Stimulated activated CD8-positive, alpha-beta memory T cell treated with anti-CD3 and anti-CD28 coated beads, Interleukin-15, amount 100 ng/mL, for 24 hours (primary cell): ENCODE measurements at places on chromosomes 6 and 20.

- DNase-seq, result no peak
Observed at GRCh38 chr6:2478200-2478599, 232.8 kb upstream of the GMDS start.

DNA sequence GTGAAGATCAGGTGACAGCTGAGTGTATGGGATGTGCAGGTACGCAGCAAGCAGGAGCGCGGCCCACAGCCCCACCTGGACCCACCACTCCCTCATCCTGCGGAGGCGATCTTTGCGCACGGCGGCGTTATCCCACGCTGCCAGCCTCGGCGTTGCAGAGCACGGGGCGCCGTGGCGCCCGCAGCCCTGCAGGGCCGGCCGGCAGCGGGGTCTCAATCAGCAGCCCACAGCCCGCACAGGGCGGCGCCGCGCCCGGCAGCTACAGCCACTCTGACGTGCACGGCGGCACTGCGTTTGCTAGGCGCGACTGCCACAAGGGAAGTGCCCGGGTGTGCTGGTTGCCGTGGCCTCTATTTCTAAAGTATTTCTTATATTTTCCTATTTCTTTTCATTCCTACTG lies 46.9 kb downstream of the LAMA2 start:
- no peak for DNase-seq

DNA sequence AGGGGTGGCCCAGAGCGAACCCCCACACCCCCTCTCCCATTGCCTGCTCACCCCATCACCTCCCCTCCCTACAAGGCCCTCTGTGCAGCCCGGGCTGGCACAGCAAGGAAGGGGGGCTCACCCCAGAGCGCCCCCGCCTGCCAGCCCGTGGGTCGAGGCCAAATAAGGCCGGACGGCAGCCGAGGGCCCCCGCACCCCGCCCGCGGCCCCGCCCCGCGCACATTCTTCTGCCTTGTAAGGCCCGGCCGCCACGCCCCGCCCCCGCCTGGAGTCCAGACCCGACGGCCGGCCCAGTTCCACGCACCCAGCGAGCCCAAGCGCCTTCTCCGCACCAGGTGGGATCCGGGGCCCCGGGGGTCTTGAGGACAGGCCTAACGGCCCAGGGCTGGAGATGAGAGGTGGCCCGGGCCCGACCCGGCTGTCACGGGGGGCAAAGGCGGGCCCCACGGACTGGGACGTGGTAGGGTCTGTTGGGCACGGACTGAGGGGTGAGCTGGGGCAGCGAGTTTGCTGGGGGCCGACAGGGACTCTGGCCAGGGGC lies at the start of gene MYL9:
Gene MYL9, plus strand, starts transcription at position 293 of the 541 bp plus-strand sequence. CDS start 3,366 bp downstream, outside the sequence.
- no peak for DNase-seq

DNA sequence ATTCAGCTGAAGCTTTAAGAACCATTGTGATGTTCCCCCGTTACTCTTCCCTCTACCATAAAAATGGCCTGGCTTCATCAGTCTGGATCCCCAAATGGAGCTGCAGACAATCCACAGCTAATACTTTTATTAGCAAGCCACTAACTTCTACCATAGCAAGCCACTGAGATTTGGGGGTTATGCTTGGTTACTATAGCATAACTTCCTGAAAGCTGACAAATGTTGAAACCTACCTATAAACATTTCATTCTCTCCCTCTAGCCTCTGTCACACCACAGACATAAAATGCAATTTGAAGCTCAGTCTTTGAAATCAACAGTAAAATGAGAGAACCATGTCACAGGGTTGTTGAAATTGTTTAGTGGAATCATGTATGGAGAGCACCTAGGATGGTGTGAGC lies 3.0 kb upstream of the HTR1E start:
- no peak for DNase-seq

DNA sequence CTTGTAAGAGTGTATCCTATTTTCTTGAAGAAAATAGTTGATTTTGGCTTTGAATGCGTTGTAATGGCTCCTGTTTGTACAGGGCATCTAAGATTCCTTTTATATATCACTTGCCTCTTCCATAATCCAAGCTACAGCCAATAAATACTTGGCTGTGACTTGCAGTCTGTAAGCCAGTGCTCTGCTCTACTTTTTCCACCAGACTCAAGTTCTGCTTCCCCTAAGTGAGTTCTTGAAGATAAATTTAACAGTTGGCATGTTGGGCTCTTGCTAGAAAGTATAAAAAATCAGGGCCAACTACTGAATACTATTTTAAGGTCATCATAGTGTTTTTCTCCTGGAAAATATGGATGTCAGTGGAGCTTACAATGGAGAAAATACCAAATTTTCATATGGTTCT lies 36.5 kb upstream of the SCGN start:
- no peak for DNase-seq

DNA sequence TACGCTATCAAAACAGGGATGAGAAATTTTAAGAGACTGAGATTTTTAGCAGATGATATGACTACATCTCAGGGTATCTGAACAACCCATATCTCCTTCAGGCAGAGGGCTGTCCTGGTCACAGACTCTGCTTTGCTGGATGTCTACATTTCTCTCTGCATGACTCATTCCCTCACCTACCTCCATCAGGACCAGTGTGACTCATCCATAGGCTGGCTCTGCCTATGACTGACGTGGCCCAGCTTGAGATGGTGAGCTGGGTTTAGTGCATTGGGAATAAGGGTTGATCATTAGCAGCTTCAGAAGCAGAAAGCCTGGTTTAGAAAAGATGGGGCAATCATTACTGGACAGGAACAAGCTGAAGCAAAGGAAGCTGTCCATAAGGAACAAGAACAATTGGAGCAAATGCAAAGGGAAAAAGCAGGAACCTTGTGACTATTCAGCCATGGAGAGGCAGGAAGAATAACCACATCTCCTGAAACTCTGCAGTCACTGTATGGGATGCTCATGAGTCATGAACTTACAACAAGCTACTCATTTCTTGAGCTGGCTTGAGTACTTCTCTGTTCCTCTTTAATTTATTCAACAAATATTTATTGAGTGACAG lies 86.4 kb upstream of the CBLN4 start:
- DNase-seq, result no peak

DNA sequence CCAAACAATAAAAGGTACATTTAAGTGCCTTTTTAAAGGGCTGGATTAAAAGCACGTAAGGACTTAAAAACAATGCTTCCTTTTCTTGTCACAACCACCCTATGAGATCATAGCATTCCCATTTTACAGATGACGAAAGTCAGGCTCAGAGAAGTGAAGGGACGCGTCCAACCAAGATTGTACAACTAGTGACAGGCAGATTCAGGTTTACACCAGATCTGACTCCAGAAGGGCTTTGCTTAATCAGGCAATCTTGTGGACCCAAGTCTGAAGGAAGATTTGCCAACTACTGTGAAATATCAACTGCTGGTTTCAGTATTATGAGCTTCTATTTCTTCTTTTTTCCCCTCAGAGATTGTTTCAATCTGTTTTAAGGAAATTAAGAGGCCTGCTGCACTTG lies 877 bp downstream of the ENPP4 start:
- no peak for DNase-seq

GRCh38 chr6:43910638-43911353 lies 140.8 kb downstream of the VEGFA start:
- DNase-seq, result no peak

DNA sequence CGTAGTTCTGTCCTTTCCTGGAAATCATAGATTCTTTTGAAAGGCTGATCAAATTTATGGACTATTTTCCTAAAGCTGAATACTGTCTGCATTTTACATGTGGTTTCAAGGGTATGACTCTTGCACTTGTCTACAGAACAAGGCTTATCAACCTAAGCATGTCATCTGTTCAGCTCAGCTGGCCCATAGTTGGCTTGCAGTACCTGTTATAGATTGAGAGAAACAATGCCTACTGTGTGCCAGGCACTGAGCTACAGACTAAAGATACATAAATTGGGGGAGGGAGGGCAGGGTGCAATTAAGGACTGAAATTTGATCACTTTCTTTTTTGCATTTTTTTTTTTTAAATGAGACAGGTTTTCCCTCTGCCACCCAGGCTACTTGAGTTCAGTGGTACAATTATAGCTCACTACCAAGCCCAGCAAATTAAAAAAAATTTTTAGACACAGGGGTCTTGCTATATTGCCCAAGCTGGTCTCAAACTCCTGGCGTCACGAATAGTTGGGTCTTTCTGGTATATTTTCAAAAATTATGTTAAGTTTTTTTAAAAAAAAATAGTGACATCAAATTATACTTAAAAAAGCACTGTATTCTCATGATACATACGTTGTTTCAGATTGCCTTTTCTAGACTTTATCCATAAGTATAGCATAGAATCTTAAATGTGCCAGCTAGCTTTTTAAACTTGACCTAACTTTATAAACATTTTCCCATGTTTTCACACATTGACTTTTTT lies 52.2 kb downstream of the RREB1 start:
- DNase-seq, result no peak

DNA sequence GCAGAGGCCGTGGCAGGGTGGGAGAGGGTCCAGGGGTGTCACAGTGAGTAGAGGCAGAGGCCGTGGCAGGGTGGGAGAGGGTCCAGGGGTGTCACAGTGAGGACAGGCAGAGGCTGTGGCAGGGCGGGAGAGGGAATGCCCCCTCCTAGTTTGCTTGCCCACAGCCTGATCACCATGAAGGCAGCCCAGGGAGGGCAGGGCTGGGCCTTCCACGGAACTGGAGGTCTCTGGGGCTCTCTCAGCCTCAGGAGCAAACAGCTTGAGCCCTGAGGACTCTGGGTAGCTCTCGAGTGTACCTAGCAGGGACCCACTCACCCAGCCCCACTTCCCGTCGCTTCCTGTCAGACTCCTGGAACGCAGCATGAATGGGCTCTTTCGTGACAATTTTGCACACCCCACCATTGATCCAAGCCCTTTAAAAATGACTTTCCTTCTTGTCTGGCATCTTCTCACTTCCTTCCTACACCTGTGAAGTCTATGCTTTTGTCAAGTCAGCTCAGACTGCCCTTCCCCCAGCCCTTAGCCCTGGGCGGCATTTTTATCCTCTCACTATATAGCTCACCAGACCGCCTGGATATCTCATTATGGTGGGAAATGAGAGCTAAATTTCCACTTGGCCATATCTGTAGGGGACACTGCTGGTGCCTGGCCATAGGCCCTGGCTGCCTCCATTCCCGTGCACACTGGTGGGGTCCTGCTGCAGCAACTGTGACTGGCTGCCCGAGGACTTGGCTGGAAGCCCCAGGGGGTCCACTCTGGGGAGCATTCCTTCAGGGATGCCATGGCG lies 140.3 kb downstream of the CDC5L start:
- DNase-seq, result no peak

GRCh38 chr20:7692478-7692877 lies 247.8 kb downstream of the HAO1 start:
- DNase-seq, result no peak

DNA sequence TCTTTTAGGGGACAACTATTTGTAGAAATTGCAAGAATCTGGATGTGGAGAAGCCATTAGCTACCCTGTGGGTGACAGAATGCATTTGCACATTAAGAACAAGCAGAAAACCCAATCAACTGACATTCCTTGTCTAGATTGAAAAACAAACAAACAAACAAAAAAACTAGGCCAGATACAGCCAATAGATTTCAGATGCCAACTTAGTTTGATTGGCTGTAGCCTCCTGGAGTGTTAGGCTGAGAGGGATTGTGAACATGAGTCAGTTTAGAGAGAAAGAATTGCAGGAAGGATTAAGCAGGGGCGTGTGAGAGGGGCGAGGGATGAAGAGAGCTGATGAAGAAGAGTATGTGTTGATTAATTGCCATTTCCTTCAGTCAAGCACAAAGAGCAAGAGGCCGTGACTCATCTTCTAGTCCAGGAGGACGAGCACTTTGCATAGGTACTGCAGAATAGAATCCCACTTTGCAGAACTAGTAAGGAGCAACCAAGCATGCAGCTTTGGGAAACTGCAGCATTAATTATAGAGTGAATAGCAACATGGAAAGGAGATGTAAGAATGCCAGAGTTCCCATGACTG lies 188.0 kb upstream of the RAB32 start:
- no peak for DNase-seq

DNA sequence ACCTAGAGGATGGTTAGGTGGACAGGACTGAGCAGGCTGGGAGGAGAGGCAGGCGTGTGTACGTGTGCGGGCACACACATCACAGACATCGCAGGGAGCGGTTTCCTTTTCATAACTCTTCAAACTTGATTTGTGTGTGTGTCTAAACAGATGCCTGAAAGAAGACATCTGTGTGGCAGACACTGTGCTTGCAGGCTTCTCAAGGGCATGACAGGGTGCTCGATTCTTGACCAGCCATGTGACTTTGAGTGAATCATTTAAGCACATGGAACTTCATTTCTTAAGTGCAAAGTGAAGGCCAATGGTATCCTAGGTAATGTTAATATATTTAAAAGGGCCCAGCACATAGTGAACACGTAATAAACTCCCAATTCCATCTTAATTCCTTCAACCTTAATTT lies 186.5 kb downstream of the SCP2D1 start:
- DNase-seq, result no peak

- no peak for DNase-seq
Observed at GRCh38 chr6:27757307-27757706, 154.9 kb downstream of the OR2B2 start.

DNA sequence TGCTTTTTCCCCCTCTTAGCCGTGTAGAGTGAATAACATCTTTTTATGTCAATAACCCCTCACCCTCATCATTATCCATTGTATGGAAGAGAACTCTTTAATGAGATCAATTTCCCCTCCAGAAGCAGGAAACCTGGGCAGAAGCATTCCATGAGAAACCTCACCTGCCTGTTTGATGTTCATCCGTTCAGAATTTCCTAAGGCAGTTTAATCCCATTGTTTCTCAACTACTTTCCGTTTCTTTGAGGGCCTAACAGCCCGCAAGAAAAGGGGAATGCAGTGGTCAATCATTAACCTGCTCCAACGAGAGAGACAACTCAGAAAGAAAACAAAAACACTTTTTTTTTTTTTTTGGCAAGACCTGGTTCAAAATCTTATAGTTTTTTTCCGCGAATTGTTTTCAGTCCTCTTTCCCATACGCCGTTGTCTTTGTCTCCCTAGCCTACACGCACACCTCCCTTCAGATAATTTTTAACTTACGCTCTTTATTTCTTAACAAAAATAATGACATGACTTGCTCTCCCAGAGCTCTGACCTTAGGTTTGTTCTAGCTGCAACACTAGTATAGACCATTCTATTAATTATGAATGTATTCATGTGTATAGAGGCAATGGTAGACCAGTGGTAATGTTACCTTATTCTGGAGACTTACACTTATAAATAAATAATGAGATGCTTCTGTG lies 25.6 kb upstream of the ID4 start:
- DNase-seq, result no peak
